Ureter (tissue), 1 donor: ENCODE measurements at places on chromosomes 7 and 10. TPM values are rescaled to one million over a fixed set of nuclear protein-coding genes. Genes with fewer than 3 reads are reported as not detected.

The RAB19 gene
- 3.7 TPM for total RNA-seq

The LRIT1 gene
- total RNA-seq: not detected

The MMRN2 gene
- total RNA-seq: 99.0 TPM

GRCh38 chr10:73166972-73167371, 836 bp downstream of the ECD start:
- DNase-seq: no peak

- DNase-seq: no peak
These were observed 21.6 kb downstream of the FZD1 start for GRCh38 chr7:91285696-91286355.

The LRIT2 gene
- total RNA-seq: not detected

The JCAD gene
- 22.7 TPM for total RNA-seq

The COL1A2 gene
- total RNA-seq: 231 TPM

The SMO gene
- 12.5 TPM for total RNA-seq

DNA sequence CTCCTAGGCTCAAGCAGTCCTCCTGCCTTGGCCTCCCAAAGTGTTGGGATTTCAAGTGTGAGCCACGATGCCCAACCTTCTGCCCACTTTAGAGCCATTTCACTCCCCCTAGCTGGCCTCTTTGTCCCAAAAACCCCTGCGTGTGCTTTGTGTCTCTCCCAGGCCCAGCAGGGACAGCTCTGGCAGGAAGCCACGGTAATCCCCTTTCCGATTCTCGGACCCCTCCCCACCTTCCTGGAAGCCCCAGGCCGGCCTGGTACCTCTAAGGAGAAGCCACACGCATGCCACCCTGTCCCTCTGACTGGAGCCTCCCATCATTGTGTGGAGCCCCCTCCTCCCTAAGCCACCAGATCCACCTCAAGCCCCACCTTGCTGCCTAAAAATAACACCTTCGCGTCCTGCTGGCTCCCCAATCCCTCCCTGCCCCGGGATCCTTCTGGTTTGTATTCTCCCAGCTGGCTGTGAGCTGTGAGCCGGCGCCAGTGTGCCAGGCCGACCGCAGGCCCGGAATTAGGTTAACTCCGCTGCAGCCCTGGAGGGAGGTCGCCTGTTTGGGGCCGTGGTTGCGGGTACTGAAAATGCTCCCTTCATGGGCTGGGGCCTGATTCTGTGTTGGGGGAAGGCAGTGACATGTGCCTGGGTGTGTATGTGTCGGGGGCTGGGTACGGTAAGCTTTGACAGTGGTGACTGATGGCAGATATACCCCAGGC, 16.4 kb upstream of the SRRM3 start:
- DNase-seq: no peak

The COL13A1 gene
- total RNA-seq: 4.9 TPM

The DEPP1 gene
- 62.7 TPM for total RNA-seq

The ASIC3 gene
- 0.34 TPM for total RNA-seq

DNA sequence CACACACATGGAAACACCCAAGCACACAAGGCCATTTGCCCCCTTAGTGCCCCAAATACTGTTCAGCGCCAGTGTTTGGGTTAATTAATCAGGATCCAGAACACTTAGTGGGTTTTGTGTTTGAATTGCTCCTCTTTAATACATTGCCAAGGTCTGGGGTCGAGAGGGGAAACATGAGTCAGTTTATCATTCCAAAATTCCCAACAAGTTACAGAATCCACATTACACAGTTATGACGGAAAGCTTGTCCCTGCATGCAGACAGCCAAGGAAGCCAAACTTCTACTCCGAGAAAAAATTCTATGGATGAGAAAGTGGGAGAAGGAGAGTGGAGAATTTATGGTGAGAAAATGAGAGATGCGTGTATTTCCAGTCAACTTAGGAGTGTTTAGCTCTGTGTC, 189.0 kb downstream of the NPSR1 start:
- no peak for DNase-seq

The OR2A14 gene
- total RNA-seq: not detected

GRCh38 chr10:70977625-70978024, 89.3 kb upstream of the PCBD1 start:
- no peak for DNase-seq

- no peak for DNase-seq
These were observed 732 bp downstream of the FAM53B start for GRCh38 chr10:124743191-124744101.

DNA sequence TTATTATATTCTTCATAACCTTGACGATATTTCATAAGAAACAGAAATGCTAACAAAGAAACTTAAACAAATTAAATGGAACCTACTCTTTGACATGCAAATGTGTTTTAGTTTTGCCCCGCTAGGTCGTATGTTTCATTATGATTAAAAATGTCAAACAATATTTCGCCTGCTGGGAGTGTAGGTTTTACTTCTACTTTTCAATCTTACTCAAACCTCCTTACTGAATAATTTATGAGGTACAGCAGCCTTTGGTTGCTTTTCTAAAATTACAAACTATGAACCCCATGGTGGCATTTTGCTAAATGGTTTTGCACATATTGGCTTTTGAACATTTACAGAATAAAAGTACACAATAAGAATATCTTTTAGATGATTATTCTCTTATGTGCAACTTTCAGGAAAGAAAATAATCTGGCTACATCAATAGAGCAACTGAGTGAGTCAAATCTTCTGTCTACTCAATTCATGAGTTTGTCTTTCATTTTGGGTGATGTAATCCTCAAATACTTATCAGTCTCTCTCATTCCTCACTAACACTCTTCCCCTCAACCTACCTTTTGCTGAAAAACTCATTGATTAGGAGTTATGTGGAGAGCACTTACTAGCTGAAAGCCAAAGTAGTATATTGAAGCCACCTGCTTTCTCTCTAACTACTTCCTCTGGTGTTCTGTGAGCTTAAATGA, 1226.4 kb downstream of the XPNPEP1 start:
- DNase-seq: no peak

DNA sequence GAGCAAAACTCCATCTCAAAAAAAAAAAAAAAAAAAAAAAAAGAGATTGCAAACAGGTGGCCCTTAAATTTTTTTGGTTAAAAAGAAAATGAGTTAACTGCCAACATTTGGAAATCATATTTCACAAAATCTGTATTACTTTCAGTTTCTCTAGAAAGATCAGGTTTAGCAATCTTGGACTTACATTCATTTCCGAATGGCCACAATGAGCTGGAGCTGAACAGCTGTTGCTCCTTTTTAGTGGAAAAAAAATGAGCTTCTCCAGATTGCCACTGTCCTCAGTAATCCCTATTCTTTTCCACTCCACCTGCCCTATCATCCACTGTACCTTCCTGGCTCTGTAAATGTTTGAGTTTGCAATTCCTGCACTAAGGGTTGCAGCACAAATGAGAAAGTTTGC, 43.6 kb downstream of the RAB11FIP2 start:
- DNase-seq: no peak

DNA sequence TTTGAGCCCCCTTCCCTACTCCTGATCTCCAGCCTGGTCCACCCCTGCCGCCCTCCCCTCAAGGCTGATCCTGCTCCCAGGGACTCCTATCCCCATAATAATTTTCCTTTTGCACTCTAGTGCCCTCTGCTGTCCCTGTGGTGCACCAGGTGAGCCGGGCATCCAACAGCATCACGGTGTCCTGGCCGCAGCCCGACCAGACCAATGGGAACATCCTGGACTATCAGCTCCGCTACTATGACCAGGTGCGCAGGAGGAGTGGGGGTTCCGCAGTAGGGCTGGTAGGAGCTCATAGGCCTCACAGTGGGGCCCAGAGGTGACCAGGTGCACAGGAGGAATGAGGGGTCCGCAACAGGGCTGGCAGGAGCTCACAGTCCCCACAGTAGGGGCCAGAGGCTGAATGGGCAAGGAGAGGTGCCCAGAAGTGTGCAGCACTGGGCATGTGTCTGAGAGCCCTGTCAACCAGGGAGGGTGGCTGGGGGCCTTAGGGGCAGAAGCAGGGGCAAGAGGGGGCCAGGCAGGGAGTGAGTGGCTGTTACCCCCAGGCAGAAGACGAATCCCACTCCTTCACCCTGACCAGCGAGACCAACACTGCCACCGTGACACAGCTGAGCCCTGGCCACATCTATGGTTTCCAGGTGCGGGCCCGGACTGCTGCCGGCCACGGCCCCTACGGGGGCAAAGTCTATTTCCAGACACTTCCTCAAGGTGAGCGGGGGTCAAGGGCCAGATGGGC, 11.7 kb downstream of the EPHB6 start:
- no peak for DNase-seq

- no peak for DNase-seq
These were observed 497.5 kb upstream of the ZMIZ1 start for GRCh38 chr10:78571286-78571685.
